ENCODE measurements at places on chromosomes 3 and 15.

GRCh38 chr15:64462492-64462891 is 2.1 kb downstream of the ZNF609 start:
- DNase-seq = no peak

- DNase-seq = peak; percentile 86
Observed at GRCh38 chr3:172511783-172512762, 11.2 kb downstream of the TNFSF10 start.

DNA sequence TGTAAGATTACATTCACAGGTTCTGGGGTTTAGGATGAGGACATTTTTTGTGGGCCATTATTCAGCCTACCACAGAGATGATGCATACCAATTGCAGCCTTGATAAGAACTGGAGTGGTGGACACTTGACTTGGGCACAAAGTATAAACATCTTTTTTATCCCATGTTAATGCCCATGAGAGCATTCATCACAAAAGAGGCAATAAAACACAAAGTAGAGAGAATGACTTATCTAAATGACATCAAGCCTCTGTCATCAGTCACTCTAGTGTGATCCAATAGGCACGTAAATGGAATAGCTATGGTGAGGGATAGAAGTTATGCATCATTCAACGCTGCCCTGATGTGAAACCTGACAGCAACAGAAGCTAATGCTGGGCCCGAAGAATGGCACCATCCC is 25.8 kb downstream of the VEPH1 start:
- DNase-seq = no peak

- DNase-seq = no peak
Observed at GRCh38 chr3:121698901-121699300, 38.2 kb upstream of the HCLS1 start.

- DNase-seq = peak; percentile 14
Observed at GRCh38 chr3:109532257-109533216, 195.2 kb upstream of the DPPA4 start.

DNA sequence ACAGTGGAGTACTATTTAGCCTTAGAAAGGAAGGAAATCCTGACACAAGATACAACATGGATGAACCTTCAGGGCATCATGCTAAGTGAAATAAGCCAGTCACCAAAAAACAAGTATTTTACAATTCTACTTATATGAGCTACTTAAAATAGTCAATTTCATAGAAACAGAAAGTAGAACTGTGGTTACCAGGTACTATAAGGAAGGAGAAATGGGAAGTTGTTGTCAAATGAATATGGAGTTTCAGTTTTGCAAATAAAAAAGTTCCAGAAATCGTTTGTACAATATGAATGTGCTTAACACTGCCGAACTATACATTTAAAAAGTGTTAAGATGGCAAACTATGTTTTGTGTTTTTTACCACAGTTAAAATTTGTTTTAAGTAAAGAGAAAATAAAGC is 26.8 kb downstream of the TRANK1 start:
- no peak for DNase-seq

DNA sequence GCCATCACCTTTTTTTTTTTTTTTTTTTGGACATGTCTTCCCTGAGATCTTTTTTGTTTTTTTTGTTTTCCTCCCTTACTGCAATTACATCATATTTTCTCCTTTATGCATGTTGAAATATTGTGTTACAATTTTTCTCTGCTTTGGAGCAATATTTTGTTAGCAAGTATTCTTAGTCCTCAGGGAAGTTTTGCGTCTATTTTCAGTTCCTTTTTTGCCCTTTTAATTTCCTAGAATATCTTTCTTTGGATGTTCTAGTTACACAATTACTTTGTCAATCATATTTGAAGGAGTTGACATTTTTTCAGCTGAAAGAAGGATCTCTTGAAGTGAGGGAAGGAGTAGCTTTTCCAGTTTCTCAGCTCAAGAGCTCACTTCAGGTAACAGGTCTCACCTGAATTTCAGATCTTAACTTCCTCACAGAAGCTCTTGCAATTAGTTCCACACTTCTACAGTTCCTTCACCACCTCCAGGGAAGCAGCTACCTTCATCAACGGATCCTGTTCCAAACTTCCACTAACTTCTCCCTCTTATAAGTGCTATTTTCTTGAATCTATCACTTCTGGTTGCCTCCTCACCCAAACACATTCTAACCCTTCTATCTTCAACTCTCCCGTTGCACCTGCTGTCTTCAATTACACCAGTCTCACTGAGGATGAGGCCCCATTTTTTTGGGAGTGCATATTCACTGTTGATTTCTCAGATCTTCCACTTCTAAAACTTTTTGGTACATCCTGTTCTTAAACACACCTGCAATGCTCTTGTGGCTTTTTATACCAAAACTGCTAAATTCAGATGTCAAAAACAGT is 57.8 kb upstream of the CPOX start:
- DNase-seq = no peak

GRCh38 chr3:187375581-187375980 is 7.4 kb downstream of the RTP4 start:
- no peak for DNase-seq

- DNase-seq = no peak
Observed at GRCh38 chr15:59315914-59316451, 56.7 kb downstream of the MYO1E start.

DNA sequence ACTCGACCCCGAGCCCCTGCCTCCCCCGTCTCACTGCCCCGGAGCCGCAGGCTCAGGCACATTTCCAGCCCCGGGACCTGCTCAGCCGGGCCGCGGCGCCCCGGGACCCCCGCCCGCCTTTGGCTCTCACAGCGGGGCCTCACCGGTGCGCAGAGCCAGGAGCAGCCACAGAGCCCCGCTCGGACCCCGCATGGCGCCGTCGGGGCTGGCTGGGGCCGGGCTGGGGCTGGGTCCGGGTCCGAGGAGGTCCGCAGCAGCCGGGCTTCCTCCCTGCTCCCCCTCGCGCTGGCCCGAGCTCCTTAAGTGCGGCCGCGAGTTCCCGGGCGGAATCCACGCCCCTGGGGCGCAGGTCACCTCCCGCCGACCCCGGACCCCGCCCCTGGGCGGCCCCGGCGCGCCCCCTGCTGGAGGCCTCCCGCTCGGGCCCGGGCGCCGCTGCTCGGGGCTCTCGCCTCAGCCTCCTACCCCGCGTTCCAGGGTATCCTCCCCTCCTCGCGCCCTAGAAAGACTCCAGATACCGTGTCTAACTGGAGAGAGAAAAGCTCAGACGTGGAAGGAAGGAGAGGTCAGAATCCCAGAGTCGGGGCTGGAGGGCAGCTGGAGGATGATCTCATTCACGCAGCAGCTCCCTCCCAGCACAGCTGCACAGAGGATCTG is at the start of gene MELTF:
Gene MELTF, minus strand, starts transcription at position 307 of the 657 bp plus-strand sequence. Its CDS starts 115 bp downstream, at position 192.
- DNase-seq = peak; percentile 52

GRCh38 chr3:48820612-48821324 is 26.9 kb downstream of the PRKAR2A start:
- DNase-seq = no peak

DNA sequence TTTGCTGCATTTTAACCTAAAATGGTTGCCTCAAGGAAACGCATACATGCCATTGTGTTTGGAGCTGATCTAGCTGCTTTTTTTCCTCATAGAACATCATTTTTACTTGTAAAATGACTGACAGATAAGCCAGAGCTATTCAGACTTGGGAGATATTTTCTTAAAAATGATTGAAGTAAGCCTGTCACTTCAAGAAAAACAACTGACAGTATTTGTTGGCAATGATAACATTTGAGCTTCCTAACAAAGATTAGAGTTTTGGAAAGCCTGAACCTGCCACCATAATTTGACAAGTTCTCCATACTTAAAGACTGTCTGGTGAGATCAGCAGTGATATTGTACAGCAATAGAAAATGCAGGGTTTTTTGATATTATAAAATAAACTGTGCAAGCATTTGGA is 27.6 kb upstream of the MRPL3 start:
- DNase-seq = no peak

GRCh38 chr3:58743296-58743695 is 76.7 kb upstream of the FAM3D start:
- no peak for DNase-seq

DNA sequence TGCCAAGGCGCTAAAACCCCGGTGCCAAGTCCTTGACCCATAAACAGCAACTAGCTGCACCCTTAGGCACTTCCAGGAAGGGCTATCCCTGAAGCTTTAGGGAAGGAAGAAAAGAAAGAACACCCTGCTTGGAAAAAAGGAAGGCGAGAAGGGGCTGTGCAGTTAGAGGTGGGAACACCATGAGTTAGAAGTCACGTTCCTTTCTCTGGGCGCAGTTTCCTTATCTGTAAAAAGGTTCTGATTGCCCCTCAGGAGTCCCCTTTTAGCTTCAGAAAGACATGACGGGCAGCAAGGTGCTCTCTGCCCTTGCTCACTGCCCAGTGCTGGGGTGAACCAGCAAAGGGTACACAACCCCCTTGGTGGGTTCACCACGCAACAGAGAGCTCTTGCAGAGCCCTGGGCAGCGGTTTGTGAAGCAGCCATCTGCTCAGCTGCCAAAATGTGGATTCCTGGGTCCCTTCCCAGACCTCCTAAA is 798 bp downstream of the GCHFR start:
- no peak for DNase-seq

- DNase-seq = no peak
Observed at GRCh38 chr15:56496635-56497034, 31.7 kb upstream of the MNS1 start.

GRCh38 chr3:23004971-23005370 is 198.2 kb upstream of the UBE2E2 start:
- no peak for DNase-seq

DNA sequence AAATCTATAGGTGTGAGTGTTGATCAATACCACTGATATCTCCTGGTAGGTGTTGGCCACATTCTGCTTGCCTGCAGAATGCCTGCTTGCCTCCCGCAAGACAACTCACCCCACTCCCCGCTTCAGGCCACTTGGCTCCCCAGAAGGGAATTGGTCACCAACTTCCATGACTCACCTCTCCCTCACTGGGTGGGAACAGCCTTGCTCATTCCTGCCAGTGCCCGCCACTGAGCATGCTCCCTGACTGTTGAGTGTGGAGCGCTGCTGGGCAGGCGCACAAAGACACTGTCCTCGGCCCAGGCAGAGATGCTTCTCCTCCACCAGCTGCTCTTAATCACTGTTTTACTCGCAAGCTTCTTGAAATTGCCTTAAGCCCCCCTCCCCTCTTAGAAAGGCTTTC is 57.3 kb upstream of the PPP2R3A start:
- DNase-seq = no peak

- no peak for DNase-seq
Observed at GRCh38 chr3:195755791-195756676, 35.3 kb downstream of the MUC20 start.

GRCh38 chr3:50155491-50155878 is 361 bp downstream of the SEMA3F start:
- DNase-seq = no peak

DNA sequence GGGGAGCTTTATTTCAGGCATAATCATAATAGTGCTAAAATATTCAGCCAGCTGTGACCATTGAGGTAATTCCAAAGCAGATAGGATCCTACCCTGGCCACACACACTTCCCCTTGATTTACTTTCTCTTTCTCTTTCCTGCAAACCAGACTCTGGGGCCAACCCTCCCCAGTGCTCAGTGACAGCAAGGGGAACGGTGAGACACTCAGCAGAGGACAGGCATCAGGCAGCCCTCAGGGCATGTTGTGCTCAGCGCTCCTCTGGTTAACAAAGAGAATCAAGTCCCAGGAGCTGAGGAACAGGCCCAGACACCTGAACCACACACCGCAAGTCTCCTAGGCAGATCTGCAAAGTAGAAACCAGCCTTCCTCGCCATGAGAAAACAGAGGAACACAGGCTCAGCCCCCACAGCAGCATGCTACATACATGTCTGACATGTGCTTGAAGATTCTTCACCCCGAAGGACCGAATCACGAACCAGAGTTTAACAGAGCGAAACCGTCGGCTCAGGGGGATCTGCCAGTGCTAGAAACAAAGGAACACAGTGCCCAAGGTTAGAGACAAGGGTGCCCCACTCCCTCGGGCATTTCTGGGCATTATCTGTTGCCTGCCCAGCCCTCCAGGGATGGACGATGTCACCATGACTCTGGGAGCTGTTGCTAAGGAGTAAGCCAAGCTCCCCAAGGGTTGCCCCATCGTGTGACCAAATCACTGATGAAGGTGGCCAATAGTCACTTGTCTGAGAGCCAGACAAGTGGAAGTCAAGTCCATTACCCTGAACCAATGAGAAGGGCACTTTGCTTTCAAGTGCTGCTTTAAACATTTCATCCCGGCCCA is 17.5 kb downstream of the HDC start:
- no peak for DNase-seq

GRCh38 chr15:26073430-26074333 is 210.6 kb upstream of the ATP10A start:
- DNase-seq = peak; percentile 24

DNA sequence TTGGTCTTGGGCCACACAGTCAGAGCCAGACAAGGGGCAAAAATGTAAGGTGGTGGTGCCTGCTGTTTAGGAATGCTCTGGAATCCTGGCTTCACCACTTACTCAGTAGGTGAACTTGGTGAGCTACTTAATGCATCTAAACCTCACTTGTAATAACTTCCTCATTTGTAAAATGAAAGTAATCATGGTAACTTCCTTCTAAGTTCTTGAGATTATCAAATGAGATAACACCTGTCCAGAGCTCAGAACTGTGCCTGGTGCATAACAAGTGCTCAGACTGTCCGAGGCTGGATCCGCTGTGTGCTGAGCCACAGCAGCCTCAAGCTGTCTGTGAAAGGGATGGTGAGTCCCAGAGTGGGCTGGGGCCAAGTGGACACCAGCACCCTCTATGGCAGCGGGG is 62.8 kb upstream of the KY start:
- no peak for DNase-seq

DNA sequence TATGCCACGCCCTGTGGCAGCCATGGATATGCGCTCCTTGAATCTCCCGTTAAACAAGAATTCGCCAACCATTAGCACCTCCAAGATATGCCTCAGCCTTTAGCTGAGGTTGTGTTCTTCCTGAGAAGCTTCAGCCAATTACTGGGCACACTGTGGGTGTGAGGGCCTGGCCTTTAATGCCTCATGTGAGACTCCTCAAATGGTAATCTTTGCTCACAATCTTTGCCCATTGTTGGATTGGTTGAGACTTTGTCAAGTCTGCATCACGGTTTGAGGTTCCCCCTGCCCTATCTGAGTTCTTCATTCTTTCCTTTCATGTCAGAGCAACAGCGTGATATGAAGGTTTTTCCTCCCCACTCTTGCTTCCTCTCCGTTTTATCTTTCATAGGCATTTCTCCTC is 108.1 kb upstream of the CCDC54 start:
- DNase-seq = no peak

- no peak for DNase-seq
Observed at GRCh38 chr15:58454950-58455401, 23.2 kb downstream of the LIPC start.

GRCh38 chr3:78517965-78518364 is 1249.8 kb downstream of the ROBO1 start:
- no peak for DNase-seq

GRCh38 chr3:57130571-57131209 is 34.5 kb downstream of the IL17RD start:
- no peak for DNase-seq

DNA sequence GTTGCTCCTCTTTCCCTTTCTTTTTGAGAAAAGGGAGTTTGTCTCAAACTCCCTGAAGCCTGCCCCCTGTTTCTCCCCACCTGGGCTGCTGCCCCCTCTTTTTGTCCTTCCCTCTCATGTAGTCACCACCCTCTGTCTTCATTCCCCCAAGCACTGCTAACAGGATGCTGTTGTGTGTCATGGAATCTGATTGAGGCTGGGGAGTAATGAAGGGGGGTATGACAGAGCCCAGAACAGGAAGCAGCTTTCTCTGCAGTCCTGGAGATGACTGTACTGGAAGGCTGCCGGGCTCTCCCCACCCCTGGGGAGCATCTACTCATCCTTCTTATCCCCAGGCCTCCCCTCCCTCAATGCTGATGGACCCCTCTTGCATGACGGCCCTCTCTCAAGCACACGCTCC is 181.6 kb downstream of the ABHD5 start:
- no peak for DNase-seq

GRCh38 chr3:31105438-31106077 is 211.1 kb upstream of the GADL1 start:
- no peak for DNase-seq
